ENCODE measurements at places on chromosomes 7 and 10. TPM values are rescaled to one million over a fixed set of nuclear protein-coding genes. Genes with fewer than 3 reads are reported as not detected.

COL1A2 gene
- 3.7 TPM for total RNA-seq

TRIM50 gene
- not detected for total RNA-seq

NXPH1 gene
- total RNA-seq: not detected

SRRT gene
- total RNA-seq: 59.0 TPM

SLC26A5 gene
- total RNA-seq: 0.14 TPM

CXCL12 gene
- total RNA-seq: 1.2 TPM

MSRB2 gene
- total RNA-seq: 5.9 TPM
